ENCODE measurements at places on chromosomes 4 and X. TPM values are rescaled to one million over a fixed set of nuclear protein-coding genes. Genes with fewer than 3 reads are reported as not detected.

DNA sequence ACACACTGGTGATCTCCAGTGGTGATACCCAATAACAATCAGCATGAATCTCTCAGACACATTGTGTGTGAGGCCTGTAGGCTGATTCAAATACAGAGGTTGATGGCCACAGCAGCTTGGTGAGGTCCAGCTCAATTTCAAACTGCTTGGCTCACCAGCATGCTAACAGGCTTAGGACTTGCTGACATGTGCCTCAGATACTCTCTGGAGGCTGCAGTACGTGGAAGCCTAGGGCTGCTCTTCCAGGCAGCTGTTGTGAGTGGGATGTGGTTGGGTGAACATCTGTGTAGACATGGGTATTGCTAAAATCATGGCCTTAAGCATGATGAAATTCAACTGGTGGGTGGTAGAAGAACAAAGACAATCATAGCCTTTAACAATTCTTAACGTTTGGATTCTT is 4.3 kb downstream of the CXCL9 start:
- no peak for DNase-seq

DNA sequence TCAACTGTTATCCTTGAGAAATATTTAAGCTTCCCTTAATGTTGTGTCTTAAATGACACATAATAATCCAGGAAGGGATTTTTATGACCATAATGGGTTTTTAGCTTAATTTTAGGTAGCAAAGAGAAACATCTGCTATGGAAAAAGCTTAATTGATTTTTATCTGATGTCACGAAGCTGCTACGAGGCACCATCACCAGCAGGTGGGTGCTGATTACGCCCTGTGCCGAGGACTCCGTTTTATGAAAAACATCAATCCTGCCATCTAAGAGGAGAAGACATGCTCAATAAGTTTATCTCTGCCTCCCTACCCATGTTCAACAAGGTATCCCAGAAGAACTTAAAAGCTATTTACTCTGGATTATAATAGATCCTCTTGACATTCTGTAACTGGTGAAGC is 280.6 kb upstream of the ZFP42 start:
- DNase-seq, result no peak

- no peak for DNase-seq
Measured at GRCh38 chrX:64093761-64094160, 111.7 kb downstream of the AMER1 start.

DNA sequence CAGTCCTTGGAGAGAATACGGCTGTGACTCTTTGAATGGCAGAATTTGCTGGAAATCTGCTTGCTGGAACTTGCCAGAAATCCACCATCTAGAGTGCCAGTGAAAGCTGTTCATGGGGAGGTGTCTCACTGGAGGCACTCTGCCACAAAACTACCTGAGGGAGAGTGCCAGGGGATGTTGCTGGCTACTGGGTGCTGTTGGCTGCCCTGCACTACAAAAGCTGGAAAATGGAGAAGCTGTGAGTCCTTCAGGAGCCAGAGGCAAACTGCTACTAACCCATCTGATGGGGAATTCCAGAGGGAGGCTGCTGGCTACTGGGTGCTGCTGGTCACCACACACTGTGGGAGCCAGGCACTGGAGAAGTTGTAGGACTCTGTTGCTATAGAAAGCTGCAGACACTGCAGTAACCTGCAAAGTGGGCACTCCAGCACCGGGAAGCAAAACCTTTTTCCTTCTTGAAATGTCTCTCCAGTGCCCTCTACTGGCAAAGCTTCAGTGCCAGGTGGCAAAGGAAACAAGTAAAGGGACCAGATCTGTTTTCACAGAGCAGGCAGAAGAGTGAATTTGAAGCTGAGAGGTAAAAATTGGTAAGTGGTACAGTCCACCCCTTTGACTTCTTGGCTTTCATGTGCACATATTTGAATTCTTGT is 47.8 kb upstream of the HSD17B10 start:
- peak; percentile 55 for DNase-seq

DNA sequence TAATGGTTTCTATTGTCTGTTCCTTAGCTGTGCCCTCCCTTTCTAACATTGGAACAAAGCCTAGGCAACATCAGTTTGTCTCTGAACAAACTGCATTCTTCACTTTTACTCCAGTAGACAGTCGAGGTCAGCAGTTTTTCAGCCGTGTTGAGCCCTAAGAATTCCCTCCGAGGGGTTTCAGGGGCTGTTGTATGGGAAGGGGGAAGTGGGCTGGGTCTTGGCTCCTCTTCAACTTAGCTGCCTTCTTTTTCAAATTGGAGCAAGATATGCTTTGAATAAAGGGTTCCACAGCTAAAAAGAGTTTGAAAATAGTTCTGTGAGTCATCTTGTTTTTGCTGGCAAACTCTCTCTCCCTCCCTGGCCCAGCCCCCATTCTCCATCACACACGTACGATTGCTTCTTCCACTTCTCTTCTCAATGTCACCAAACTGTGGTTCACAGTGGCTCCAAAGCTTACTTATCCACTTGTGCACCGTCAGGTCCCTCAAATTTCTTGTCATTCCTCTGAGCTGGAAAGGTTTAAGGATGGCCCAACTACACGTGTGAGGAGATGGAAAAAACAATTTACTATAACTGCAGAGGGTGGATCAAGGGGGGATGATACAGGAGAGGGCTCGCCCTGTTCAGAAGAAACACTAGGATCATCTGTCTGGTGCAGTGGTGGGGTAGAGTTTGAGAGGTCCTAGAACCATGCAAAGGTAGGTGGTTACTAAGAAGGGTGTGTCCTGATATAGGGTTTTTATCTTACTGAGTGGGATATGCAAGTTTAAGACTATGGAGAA is 9.2 kb upstream of the MAML3 start:
- DNase-seq, result no peak

- no peak for DNase-seq
Measured at GRCh38 chr4:111873801-111874200, 271.5 kb upstream of the FAM241A start.

DNA sequence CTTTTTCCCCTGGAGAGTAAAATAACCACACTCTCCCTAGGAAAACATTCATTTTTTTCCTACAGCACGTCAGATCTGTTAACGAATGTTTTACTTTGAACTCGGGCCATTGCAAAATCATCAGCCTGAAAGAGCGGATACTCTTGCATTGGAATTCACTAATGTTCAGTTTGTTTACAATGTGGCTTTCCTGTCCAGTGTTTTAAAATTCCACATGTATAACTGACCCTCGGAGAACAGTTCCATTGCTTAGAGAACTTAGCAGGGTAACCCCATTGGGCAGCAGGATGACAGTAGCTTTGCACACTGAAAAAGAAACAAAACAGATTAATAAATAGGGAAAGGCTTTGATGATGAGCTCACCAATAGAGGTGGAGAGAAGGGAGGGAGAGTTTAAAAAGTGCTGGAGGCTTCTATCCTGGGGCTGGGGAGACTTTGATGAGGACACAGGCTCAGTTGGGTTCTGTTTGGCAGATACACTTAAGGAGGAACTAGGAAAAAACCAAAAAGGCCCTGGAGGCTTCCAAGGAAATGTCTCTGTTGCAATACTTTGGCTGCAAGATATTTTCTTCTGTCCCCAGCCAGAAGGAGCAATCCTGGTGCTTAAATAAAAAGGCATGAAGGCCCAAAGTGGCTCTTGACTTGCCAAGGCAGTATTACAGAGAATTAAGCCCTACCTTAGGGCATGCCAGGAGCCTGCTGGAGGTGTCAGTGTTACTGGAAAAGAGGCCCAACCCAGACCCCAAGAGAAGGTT is 143.1 kb downstream of the ARSF start:
- DNase-seq, result no peak

DNA sequence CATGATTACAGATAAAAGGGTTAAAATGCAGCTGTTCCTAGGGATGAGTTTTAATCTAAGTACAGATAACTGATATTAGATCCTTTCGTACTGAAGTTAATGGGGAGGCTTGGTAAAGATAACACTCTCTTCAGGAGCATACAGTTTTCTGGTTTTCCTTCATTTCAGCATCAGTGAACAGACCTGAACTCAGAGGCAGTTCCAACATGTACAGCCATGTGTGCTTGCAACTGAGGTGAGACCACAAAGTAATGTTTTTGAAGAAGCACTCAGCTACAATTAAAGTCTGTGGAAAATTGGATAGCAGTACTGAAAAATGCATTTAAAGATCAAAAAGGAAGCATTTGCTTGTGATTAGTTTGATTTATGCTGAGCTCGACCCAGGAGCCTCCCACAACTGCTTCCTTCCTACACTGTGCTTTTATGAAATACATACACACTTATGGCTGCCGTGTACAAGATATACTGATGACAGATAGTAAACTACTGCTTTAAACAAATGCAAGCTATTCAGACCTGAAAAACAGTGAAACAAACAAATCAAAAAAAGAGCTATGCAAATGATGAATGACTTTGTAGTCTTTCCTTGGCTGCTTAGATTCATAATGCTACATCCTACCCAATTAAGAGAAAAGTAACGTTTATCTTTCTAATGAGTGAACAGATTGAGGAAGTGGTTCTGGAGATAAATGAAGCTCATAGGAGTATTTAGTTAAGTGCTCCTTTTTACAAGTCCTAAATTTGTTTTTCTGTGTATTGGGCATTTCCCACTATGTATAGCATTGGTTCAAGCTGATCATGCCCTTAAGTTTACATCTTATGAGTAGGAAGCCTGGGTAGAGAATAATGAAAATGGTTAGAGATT is 68.4 kb downstream of the PDLIM5 start:
- no peak for DNase-seq

DNA sequence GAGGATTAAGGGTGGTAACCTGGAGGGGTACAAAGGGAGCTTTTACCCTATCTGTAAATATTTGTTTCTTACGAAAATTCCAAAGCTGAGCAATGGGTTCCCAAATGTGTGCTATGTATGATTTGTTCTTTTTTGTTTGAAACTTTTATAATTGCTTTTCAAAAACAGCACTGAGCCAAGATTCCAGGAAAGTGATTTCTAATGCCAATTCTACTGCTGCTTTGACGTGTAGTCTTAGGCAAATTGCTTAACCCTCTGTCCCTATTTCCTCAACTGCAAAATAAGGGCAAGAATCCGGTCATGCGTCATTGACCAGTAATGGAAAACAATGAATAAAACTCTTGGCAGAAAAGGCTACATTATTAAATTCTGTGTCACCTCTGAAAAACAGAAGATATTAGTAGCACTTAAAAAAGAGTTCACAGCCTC is 454.7 kb downstream of the IL15 start:
- no peak for DNase-seq

- no peak for DNase-seq
Measured at GRCh38 chr4:104524591-104524990, 29.9 kb upstream of the CXXC4 start.

DNA sequence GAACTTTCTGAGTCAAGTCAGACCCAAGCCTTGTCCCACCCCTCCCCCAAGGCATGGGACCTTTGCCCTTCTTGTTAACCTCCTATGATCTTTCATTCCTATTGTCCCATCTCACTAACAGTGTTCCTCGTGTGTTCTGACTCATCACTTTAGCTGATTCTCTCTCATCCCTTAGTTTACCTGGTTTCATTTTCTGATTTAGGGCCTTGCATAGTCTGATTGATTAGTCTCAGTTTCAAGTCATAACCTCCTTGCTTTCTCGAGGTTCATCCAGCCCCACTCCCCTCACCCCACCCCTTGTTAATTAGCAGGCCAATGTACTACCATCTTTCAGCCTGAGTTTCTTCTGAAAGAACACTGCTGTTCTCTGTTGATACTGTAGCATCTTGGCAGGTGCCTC is 517.4 kb downstream of the RPA4 start:
- DNase-seq, result no peak

DNA sequence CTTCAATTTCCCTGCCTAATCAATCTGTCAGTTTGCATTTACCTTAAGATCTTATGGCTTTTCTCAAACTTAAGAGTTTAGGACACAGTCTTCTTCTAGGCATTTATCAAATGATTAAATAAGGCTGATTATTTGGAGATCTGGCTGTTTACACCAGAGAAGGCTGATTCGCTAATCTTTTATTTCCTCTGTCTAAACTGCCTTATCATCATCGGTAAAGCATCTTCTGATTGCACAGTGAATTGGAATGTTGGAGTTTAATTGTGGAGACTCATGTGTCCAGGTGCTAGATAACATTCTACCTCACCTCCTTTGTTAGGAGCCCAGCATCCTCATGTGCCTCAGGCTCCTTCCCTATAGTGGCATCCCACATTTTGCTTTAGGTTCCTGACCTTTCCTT is 100.3 kb upstream of the DDIT4L start:
- DNase-seq, result no peak

DNA sequence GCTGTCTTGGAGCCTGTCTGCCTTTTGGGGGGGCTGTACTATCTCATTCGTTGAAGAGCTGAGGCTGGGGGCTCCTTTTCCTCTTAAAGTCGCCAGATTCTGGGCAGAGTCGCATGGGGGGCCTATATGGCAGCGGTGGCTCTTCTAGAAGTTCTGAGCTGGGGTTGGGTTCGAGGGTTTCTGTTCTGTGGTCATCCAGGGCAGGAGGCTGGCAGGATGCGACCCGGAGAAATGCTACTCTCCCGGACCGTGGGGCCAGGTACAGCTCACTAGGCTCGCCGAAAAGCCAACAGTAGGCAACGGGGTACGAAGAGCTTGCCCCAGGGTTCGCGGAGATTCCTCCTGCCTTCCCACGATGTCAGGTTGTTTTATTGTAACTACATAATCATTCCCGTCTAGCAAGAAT is 1.9 kb upstream of the CITED1 start:
- DNase-seq, result no peak

DNA sequence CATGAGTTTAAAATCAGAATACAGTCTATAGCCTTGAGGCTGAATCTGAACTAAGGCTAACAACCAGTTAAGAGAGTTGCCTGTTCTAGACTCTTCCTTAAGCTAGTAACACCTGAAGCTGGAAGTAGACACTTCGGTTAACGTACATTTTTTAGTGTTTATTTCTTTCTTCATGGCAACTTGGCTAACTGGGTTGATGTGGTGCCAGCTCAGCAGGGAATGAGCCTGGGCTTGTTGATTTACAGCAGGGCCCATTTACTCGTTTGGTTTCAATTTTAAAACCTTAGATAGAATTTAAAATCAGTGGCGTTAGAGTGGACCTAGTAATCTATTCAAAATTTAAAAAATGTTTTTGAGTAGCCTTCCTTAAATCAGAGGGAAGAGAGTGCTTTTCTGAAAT is 137.6 kb upstream of the ESX1 start:
- no peak for DNase-seq

DNA sequence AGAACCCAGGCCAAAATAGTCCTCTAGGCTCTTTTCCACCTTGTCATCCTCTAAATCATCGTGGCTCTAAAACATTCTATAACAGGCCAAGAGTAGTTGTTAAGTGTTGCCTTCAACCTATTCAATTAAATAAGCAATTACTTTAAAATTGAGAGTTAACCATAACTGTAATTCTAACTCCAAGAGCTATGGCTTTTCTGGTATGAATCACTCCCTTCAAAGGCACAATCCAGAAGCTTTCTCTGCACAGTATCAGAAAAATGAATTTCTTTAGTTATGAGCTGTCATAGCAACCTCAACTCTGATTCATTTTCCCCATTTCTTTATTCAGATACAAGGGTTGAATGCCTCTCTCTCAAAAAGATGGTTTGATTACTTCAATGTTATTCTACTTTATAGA is 21.7 kb downstream of the INPP4B start:
- no peak for DNase-seq

- no peak for DNase-seq
Measured at GRCh38 chr4:2866891-2867290, 23.2 kb downstream of the ADD1 start.

GRCh38 chrX:56751071-56751470 is 22.0 kb downstream of the NBDY start:
- no peak for DNase-seq

GRCh38 chr4:98448908-98449307 is 187.7 kb downstream of the RAP1GDS1 start:
- DNase-seq, result no peak

NPY2R gene
- not detected for total RNA-seq

VSIG4 gene
- total RNA-seq, result 23.4 TPM

CFI gene
- 21.3 TPM for total RNA-seq

APLN gene
- total RNA-seq, result 0.52 TPM

CDX4 gene
- total RNA-seq, result not detected

SOX3 gene
- total RNA-seq, result not detected

CYTL1 gene
- total RNA-seq, result 3.0 TPM

GASK1B gene
- 30.8 TPM for total RNA-seq

NPNT gene
- 5.8 TPM for total RNA-seq

Measured in ureter (tissue), 1 donor.